ENCODE measurements at places on chromosomes 16 and 17.

DNA sequence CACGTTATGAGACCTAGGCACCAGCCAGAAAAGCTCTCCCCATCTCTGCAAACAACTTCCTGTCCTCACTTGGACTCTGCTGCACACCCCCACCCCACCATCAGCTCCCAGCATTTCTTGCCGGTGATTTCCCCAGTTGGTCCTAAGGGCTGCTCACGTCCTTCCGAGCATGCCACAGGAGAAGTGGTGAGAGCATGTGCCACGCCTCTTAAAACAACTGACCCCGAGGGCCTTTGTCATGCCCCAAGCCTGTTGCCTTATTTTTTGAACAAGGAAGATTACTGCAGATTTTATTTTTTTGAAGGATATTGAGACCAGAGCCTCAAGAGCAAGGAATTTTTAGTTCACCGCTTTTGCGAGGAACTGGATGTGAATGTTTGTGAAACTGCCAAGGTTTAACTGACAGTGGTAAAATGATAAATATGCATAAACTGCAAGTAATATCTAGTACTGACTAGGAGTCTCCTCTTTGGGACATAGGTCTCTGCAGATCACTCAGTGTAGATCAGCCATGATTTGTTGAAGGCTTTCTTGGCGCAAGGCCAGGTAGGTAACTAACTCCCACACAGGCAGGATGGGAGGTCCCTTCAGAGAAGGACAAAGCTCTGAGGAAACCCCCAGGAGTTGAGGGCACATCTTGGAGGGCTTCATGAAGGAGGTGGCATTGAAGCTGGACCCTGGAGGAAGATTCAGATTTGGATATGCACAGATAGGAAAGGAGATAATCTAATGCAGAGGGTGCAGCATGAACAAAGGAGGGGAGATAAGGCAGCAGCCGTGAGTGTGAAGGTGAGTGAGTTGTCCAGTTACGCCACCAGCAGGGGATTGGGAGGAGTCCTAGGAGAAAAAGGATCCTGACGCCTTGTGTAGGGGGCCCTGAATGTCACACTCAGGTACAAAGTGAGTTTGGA lies 44.7 kb downstream of the TMEM132E start:
- no peak for DNase-seq

GRCh38 chr16:3889059-3889458 lies 8.5 kb upstream of the CREBBP start:
- no peak for DNase-seq

- DNase-seq: no peak
These were observed 129.7 kb downstream of the LAT start for GRCh38 chr16:29114574-29114973.

DNA sequence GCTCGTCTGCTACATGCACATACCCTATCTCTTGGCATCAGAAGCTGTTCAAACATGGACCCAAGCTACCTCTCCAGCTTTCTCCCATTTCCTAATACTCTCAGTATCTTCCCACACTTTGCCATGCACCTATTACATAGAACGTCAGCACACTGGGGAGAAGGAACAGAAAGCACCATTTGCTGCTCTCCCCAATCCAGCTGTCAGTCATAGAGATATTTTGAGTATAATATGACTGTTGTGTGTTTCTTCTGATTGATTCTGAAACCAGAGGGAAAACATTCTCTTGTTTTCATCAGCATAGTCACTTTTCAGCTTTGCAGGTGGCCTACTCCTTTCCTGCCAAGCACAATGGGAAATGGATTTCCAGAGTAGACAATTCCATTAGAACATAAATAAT lies 107.1 kb downstream of the ADAMTS18 start:
- no peak for DNase-seq

GRCh38 chr16:7218936-7219335 lies 113.7 kb upstream of the RBFOX1 start:
- DNase-seq: no peak

Measured in stimulated activated CD4-positive, alpha-beta T cell treated with anti-CD3 and anti-CD28 coated beads, Interleukin-1b, Interleukin-23, amount 100 ng/mL, for 1 hour (primary cell).